T-cell (primary cell): ENCODE measurements at places on chromosomes 4 and X. TPM values are rescaled to one million over a fixed set of nuclear protein-coding genes. Genes with fewer than 3 reads are reported as not detected.

The TLR3 gene
- 0.98 TPM for total RNA-seq

The NEUROG2 gene
- not detected for total RNA-seq

The FRG2 gene
- total RNA-seq = not detected

The DOK7 gene
- total RNA-seq = not detected

The ALB gene
- 30.4 TPM for total RNA-seq

The UGT2B10 gene
- total RNA-seq = not detected

DNA sequence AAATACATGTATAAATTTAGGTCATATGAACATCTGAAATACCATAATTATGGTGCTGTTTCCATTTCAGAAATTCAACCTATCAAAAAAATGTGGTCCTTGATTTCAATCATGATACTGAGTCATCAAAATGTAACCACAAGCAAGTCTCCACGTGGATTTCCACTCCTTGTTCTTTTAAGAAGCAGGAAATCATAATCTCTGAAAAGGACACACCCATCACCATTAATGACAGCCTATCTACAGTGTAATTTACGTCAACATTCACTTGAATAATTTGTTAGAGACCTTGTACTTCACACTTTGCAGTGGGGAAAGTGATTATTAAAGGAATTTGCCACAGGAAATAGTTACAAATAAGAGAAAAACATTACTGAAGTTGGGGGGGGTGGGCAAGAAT is 17.7 kb upstream of the SLC7A11 start:
- no peak for DNase-seq

DNA sequence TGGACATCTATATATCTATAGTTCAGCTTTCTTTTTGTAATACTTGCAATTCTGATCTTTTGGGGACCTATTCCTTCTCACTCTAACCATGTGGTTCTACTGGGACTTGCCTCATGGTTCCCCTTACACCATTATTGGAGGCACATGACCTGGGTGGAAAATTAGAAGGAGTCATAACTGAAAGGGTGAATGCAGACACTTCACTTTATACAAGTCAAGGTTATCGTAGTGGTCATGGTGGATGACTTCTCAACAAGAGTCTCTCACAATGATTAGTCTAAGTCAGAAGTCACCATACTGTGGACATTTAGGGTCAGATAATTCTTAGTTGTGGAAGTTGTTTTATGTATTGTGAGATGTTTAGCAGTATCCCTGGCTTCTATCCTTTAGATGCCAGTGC is 10.5 kb upstream of the EIF4E start:
- no peak for DNase-seq

- DNase-seq = no peak
Observed at GRCh38 chr4:4395849-4396627, 9.1 kb downstream of the NSG1 start.

- DNase-seq = no peak
Observed at GRCh38 chr4:118034053-118034785, at the start of gene NDST3. Gene NDST3 (plus strand): TSS chr4:118034486. CDS start chr4:118053911, 19,425 bp downstream.

DNA sequence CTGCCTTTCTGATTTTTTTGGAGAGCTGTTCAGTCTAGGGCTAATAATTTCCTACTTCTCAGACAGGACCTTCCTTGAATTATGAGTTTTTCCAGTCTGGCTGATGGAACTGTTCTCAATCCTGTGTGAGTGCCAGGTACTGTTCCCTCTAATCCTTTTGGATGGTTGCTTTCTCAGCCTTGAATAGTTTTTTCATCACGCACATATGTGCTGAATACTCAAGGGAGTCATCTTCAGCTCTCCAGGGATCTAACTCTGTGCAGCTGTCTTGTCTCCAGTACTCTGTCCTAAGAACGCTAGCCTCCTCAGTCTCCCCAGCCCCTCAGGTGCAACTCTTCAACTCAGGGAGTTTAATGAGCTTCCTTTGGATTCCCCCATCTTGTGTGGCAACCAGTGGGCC is 93.2 kb downstream of the GASK1B start:
- no peak for DNase-seq

- no peak for DNase-seq
Observed at GRCh38 chr4:70531981-70532380, 13.6 kb downstream of the AMTN start.

- DNase-seq = no peak
Observed at GRCh38 chrX:45710081-45710801, 509.6 kb upstream of the DIPK2B start.

- DNase-seq = no peak
Observed at GRCh38 chr4:155032521-155033229, 175.8 kb upstream of the NPY2R start.

- no peak for DNase-seq
Observed at GRCh38 chr4:22932326-22932725, 239.6 kb downstream of the GBA3 start.
